ENCODE measurements at places on chromosomes 4 and X. TPM values are rescaled to one million over a fixed set of nuclear protein-coding genes. Genes with fewer than 3 reads are reported as not detected.

- peak; percentile 57 for DNase-seq
Measured at GRCh38 chrX:40008791-40009461, 88.8 kb downstream of the BCOR start.

DNA sequence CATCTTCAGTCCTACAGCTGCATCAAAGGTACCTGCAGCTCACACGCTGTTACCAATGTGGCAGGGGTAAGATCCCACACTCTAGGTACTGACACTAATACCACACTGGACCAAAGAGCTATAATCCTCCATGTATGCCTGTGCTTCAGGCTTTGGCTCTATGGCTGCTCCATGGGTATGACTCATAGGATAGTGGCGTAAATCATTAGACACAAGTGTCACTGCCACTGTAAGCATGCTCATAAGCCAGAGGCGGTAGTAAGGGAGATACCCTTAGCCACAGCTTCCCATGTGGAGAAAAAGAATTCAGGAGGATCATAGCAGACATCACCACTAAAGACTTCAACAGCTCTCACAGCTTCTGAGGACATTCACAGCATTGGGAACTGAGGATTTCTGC lies 287.5 kb downstream of the ACTRT1 start:
- DNase-seq: no peak

DNA sequence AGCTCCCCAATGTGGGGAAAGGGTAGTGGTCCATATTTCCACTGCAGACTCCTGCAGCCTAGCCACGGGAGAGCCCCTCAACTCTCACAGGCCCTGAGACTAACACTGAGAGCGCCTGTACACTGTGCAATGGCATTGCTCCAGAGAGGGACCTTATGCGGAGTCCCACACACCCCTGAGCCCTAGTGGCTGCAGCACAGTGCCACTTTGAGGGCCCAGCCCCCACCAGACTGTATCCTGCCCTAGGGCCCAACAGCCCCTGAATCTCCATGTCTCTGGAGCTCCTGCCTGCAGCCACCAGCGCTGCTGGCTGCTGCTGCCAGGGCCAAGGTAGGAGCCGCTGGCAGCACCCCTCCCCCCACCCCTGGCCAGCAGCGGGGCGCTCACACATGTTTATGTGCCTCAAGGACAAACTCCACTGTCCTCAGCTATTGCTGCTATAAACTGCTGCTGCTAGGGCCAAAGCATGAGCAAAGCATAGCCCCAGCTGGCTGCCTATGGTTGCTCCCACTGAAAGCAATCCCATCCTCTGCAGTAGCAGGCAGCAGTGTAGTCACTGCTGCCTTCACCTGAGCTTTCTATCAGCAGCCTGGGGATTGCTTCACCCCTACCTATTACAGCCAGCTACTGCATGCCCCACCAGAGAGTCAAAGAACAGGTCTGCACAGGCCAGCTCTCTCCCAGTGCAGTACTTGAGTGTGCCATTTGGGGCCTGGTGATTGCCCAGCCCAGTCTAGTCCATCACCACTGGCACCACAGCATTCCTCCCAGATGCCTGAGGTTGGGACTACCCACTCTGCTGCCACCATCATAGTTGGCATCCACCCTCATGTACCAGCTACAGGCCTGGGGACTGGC lies 24.3 kb downstream of the TMEM154 start:
- no peak for DNase-seq

TIGD2 gene
- total RNA-seq: 5.9 TPM

HSFX3 gene
- not detected for total RNA-seq

HTRA3 gene
- not detected for total RNA-seq

CT83 gene
- not detected for total RNA-seq

MXRA5 gene
- not detected for total RNA-seq

All from activated naive CD8-positive, alpha-beta T cell treated with anti-CD3 and anti-CD28 coated beads, Interleukin-2, amount 10 ng/mL, durations not matched to agents 7 days and 5 days (primary cell).